ENCODE measurements at places on chromosomes 11 and 22.

DNA sequence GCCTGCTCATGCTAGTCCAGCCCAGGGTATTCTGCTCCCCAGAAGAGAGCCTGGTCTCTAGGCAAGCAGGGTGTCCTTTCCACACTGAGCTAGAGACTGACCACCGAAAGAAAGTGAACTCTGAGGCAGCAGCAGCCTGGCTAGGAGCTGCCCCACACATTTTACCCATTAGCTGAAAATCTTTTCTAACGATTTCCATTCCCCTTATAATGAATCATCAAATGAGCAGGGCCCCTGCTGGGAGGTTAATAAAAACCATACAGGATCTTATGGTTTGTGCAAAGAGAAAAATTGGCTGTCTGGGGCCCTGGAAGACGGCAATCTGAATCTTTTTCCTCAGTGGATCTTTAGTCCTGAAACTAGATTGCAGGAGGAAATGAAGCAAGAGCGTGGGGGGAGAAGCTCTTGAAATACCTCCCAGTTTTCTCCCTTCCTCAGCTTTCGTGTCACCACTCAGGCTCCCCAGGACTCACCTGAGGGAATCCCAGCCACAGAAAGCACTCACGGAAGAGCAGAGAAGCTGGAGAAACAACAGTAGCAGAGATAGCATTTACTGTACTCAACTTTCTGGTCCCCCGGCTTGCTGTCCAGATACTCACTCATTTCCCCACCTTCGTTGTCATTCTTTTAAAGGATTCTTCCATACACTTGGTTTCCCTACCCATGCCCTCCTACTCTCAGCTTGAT is 74.7 kb upstream of the CD44 start:
- DNase-seq, result no peak

DNA sequence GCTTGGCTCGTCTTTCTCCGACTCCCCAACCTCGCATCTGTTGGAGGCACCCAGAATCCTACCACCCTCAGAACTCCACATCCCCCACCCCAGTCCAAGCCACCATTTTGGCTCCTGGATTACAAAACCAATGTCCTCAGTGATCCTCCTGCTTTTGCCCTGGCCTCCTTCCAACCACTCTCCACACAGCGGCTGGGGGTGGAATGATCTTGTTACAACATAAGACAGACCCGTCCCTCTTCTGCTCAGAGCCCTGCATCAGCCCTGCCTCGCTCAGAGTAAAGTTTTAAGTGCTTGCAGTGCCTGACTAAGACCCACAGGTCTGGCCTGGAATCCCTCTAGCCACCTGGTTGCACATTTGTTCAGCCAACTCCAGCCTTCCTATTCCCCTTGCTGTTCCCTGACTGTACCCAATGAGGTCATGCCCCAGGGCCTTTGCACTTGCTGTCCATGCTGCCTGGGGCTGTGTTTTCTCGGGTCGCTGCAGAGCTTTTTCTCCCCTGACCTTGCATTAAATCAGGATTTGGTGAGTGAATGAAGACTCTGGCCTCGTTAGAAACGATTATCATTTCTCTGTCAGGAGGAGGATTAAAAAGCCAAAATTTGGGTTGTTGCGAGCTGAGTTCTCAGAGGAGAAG is 67.3 kb downstream of the IGF2 start:
- DNase-seq, result no peak

- no peak for DNase-seq
Observed at GRCh38 chr11:112631333-112631732, 329.9 kb upstream of the NCAM1 start.

GRCh38 chr11:115134926-115135325 is 369.3 kb downstream of the CADM1 start:
- no peak for DNase-seq

Data from amygdala (tissue), 56 donors.